Stimulated activated naive CD8-positive, alpha-beta T cell treated with anti-CD3 and anti-CD28 coated beads, Interleukin-15, Interleukin-2, amounts not matched to agents 100 U/mL and 50 U/mL, for 24 hours (primary cell): ENCODE measurements at places on chromosomes 3 and 15.

GRCh38 chr15:44535092-44535491 is 1.9 kb upstream of the EIF3J start:
- no peak for DNase-seq

- DNase-seq: no peak
Measured at GRCh38 chr3:188602111-188602510, 448.2 kb downstream of the LPP start.

- no peak for DNase-seq
Measured at GRCh38 chr3:17258823-17259436, 374.2 kb downstream of the PLCL2 start.

GRCh38 chr3:124833710-124834332 is 53.3 kb downstream of the ITGB5 start:
- DNase-seq: no peak

GRCh38 chr3:18346097-18346496 is 79.0 kb downstream of the SATB1 start:
- no peak for DNase-seq

GRCh38 chr3:16143861-16144447 is 30.5 kb upstream of the GALNT15 start:
- no peak for DNase-seq

DNA sequence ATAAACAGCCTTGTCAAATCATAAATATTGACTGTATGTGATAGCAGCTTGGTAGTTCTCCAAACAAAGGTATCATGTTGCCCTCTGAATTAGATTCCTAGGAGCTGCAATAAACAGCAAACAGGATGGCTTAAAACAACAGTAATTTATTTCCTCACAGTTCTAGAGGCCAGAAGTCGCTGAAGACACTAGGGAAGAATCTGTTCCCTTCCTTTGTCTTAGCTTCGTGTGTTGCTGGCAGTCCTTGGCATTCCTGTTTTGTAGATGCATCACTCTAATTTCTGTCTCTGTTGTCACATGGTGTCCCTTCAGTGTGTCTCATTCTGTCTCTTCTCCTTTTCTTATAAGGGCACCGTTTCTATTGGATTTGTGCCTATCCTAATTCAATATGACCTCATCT is 679.3 kb downstream of the OTOL1 start:
- DNase-seq: no peak

- DNase-seq: no peak
Measured at GRCh38 chr15:39621976-39622375, 41.1 kb downstream of the THBS1 start.

- no peak for DNase-seq
Measured at GRCh38 chr15:40943764-40944365, 9.4 kb upstream of the CHAC1 start.

- DNase-seq: no peak
Measured at GRCh38 chr3:109369510-109369909, 32.2 kb upstream of the DPPA4 start.

GRCh38 chr15:80333261-80333660 is 70.9 kb upstream of the ARNT2 start:
- DNase-seq: no peak

DNA sequence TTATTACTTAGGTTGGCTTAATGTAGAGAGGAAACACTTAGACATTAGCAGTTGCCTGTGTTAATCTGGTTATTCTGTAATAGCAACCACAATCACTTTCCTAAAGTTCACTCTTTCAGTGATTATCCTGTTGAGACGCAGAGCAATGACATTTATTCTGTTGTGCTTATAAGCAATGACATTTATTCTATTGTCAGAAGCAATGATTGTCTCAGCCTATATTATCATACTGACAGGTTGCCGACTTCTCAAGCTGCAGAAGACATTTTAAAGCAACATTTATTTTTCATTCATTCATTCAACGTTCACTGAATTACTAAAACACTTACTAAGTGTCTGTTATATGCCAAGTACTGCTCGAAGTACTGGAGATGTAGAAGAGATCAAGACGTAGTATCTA is 193.5 kb upstream of the SLITRK3 start:
- no peak for DNase-seq

DNA sequence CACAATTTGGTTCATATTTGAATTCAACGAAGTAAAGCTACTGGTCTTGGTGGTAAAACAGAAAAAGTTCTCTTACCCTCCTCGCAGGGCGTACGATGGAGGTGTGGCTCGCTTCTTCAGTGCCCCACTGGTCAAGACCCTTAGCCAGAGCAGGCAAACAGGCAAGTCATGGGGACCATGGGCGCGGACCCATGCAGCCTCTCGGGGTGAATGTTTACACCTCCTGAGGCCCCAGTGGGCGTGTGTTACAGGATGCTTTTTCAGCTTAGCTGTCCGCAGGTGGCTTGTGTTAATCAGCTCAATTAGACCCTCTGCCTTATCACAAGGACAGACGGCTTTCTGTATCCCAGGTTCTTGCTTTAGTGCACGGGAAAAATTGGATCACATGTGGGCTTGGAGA is 991.8 kb downstream of the GBE1 start:
- no peak for DNase-seq

- no peak for DNase-seq
Measured at GRCh38 chr3:63508771-63509170, 143.7 kb upstream of the SNTN start.

- no peak for DNase-seq
Measured at GRCh38 chr15:49573421-49573820, 47.2 kb downstream of the FAM227B start.

DNA sequence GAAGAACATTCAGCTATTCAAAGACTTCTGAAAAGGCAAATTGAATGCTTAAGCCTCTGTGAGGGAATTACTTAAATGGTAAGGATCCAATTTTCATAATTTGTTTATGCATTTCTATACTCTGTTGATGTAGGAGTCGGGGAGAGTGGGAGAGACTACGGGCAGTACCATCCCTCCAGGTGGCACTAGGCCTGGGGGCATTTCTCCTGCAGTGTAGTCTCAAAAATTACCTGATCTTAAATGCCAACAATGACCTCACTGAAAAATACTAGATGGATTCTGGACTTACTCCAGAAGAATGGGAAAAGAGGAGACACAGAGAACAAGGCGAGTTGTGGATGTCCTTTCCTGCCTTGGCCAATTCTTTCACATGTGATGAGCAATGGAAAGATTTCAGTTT is 77.8 kb upstream of the PLXND1 start:
- no peak for DNase-seq

- no peak for DNase-seq
Measured at GRCh38 chr15:30889196-30889595, 14.5 kb upstream of the FAN1 start.

- DNase-seq: no peak
Measured at GRCh38 chr15:41917767-41918430, 24.0 kb upstream of the SPTBN5 start.

- no peak for DNase-seq
Measured at GRCh38 chr3:188316021-188316722, 162.2 kb downstream of the LPP start.

- no peak for DNase-seq
Measured at GRCh38 chr15:88194162-88194561, 62.4 kb downstream of the NTRK3 start.

- DNase-seq: no peak
Measured at GRCh38 chr3:3145831-3146230, 19.1 kb downstream of the TRNT1 start.

DNA sequence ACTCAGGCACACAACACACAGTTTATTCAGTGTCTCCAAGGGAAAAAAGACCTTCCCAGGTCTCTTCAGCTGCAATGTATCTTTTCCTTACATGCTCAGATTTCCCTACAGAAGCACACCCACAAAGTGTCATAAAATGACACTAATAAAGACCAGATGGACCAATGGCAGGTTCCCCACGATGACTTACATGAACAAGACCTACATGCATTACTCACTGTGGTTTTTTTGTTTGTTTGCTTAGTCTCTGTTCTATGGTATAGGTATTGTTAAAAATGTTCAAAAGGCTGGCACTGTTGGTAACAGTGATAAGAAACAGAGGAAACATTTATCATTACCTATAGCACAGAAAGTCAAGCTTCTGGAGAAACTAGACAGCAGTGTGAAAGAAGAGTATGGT is 318.2 kb upstream of the TMCO5A start:
- DNase-seq: no peak

DNA sequence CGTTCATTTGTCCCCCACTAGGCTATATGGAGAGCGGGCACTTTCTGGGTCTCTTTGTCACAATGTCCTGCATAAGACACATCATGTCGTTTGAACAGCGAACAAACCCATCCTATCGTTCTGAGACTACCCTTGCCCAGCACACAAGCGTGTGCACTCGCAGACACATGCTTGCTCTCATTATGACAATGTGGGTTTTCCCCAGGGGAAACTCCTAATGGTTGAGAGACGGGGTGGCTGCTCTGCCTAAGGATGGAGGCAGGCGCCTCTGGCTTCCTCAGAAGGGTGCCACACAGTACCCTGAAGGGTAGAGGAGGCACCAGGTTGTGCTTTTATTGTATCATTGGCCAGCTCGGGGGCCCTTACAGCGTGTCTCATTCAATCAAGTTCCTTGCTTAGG is 51.0 kb upstream of the MYZAP start:
- peak; percentile 6 for DNase-seq

GRCh38 chr15:31455499-31455898 is 128.9 kb downstream of the KLF13 start:
- DNase-seq: peak; percentile 2

DNA sequence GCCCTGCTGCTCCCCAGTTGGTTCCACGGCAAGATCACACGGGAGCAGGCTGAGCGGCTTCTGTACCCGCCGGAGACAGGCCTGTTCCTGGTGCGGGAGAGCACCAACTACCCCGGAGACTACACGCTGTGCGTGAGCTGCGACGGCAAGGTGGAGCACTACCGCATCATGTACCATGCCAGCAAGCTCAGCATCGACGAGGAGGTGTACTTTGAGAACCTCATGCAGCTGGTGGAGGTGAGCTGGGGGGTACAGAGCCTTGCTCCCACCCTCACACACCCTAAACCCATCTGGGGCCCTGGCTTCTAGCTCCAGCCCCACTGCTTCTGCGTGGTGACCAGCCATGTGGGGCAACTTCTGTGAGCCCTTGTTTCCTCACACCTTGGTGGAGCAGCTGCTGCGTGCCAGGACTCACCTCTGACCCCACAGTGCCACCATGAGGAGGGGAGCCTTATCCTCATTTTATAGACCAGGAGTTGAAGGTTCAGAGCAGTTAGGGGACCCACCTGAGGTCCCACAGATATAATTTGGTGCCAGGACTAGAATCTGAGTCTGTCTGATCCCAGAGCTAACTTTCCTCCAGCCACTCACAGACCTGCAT is 13.3 kb upstream of the LMAN1L start:
- no peak for DNase-seq

DNA sequence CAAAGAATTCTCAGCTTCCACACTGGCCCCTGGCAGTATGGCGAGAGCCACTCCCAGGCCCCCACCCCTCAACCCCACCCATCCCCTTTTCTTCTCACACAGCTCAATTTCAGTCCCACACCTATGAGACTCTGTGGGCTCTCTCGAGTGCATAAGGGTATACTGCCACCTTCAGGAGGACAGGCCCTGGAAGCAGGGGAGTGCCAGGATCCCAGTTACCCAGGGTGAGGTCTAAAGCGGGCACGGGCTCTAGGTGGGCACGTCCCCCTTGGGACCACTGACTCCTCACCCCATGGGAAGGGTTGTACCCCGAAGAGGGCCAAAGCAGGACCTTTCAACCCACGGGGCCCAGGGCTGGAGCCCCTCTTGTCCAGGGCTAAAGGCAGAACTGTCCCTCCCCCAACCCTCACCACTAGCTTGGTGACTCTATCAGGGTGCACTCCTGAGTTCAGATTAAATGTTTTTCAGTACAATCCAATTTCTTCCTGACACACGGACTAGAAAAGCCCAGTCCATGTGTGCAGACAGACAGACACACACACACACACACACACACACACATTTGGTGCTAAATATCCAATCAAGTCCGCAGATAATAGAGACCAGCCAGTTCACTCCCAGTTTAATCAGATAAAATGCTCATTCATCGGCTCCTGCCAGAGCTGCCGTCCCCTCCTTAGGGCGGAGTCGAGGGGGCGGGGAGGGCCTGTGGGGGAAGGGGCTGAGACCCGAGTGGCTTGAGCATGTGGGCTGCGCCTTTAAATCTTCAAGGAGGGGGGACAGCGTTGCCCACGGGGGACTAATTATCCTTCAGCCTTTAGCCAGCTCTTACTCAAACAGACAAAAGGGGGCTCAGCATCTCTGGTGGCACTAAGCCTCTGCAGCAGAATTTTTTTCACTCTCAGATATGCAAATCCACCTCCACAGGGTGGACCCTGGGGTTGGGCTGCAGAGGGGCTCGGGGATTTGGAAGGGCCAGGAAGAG is 59.3 kb downstream of the CYP11A1 start:
- DNase-seq: peak; percentile 49

DNA sequence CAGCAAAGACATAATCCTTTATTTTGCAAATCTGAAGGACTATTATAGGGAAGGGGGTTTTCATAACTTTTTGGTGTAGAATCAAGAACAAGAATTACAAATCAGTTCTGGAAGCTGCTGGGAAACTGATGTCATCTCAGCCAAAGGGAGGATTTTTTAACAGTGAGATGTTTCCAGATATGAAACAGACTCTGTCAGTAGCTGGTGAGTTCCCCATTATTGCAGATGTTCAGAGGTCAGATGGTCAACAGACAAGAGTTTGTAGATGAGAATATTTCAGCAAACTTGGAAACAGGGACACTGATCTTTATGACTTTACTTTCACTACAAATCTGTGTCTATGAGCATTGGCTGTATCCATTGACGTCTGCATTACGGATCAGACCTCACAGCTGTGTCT is 71.9 kb upstream of the LPP start:
- no peak for DNase-seq

DNA sequence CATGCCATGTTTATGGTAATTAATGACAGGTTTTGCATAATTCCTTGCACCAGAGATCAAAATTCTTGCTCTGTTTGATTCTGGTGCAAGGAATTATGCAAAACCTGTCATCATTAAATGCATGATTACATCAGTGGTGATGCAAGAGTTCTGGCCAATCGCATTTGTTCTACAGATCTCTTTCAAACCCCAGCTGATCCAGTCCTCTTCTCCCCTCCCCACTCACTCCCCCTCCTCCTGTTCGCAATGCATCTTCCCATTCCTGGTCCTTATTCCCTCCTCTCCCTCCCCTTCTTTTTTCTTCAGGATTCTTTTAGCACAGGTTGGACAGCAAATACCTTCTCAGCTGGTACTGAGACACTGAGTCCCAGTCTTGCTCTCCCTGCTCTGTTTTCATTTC is 82.1 kb downstream of the GABRB3 start:
- DNase-seq: no peak

DNA sequence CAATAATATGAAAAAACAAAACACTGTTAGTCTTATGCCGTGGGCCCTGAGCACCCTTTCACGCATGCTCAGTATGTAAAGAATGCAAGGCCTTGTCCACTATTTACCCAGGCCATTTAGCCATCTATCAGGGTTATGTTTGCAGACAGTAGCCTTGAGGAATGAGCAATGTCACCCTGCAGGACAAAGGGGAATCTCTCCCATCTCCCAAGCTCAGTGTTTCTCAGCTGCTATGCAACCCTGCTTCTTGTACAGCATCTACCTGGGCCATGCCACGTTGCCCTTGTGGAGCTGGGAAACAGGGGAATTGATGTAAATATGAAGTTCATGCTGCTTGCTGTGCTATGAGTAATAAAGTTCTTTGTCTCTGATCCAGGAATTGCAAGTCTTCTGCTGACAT is 51.5 kb upstream of the SLCO2A1 start:
- DNase-seq: no peak

GRCh38 chr3:112376992-112377391 is 44.0 kb downstream of the CD200 start:
- no peak for DNase-seq
